NCI-H524 (cell line): ENCODE measurements at places on chromosomes 5 and 9.
A peak's percentile ranks its signal among the peaks of the same experiment; 100 is the strongest.

GRCh38 chr5:176397736-176398420, 9.3 kb downstream of the HIGD2A start:
- DNase-seq: no peak

- DNase-seq: peak; percentile 95
These were observed 43.4 kb upstream of the EXOC3 start for GRCh38 chr5:399296-400281.

GRCh38 chr5:178699681-178700253, 30.7 kb downstream of the ZNF354A start:
- no peak for DNase-seq

GRCh38 chr5:78648359-78649210, at the start of gene LHFPL2:
Gene LHFPL2, minus strand, starts transcription at chr5:78648772. Its CDS starts 138,559 bp downstream, at chr5:78510213.
- DNase-seq: peak; percentile 47

DNA sequence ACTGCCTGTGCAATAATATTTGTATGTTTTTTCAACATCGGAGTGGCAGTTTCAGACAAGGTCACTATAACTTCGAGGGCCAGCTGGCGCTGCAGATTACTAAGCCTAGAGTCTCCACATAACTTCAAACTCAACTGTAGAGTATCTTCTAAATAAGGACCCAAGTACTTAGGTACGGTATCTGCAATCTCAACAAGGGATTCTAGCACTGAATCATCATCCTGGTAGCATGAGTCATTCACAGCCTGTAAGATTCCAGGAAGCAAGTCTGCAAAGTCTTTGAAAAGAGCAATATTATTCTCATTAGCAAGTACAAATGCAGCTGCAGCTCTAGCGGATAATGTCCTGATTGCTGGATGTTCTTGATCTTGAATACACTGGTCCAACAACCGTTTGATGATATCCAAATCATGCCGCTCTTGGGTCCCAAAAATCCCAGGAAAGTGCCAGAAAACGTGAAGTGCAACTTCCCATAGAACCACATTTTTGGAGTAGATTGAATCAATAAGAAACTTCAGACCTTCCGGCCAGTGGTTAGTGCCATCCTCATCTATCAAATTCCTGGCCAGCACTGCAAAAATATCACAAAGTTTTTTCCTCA, 654 bp downstream of the RANBP6 start:
- no peak for DNase-seq

DNA sequence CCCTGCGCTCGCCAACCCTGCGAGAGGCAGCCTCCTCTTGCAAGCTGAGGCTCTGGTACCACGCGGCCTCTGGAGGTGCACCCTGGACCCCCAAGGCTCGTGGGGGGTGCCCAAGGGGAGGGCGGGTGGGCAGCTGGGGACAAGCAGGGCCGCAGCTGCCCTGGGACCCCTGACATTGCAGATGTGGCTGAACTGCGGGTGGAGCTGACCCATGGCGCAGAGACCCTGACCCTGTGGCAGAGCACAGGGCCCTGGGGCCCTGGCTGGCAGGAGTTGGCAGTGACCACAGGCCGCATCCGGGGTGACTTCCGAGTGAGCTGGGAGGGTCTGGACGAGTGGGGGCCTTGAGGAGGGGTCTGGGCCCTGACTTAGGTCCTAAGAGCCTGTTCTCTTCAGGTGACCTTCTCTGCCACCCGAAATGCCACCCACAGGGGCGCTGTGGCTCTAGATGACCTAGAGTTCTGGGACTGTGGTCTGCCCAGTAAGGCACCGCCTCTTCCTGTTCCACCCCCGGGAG, 1.5 kb downstream of the MAMDC4 start:
- DNase-seq: no peak

DNA sequence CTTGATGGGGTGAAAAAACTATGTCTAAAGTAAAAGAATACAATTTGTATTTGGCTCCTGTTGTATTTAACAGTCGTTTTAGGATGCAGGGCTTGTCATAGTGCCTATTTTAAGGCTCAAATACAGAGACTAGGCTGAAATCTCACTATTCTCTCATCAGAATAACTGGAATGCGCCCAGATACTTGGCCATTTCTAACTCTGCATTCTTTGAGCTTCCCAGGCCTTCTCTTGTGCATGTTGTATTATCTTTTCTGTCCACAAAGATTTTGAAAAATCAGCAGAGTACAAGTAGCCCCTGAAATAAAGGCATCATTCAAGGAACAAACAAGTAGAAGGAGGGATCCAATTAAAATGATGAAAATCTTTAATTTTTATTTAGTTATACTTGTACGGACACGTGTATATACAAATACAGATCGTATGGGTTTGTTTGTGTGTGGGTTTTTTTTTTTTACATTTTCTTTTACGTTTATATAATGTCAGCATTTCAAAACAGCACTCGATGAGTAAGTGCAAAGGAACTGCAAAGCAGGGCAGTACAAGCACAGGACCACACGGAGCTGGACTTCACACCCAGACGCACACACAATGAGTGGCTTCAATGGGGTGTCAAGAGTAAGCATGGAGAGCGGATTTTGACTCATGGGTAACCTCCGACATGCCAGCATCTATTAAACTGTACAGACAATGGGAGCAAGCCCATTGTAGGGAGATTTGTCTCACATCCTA, 294.0 kb downstream of the EFNA5 start:
- no peak for DNase-seq

DNA sequence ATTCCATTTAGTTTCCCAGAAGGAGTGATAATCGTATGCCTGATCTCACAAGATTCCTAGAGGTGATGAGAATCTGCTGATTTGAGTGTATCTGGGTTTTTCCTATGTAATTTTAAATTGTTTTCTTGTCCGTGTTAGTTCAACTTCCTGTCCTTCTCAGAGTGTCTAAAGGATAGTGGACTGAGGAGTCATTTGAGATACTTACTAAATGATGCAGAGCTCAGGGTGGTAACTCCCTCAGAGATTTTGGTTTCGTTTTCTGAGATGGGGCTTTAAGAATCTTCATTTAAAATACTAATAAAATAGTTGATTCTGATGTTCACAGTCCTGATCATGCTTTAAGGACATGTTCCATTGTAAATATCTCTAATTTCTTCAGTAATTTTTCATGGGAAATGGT, 30.3 kb downstream of the MELK start:
- no peak for DNase-seq
